Renal cortex interstitium (tissue), 15 donors: ENCODE measurements at places on chromosomes 7 and 10. TPM values are rescaled to one million over a fixed set of nuclear protein-coding genes. Genes with fewer than 3 reads are reported as not detected.

The STEAP4 gene
- 0.20 TPM for polyA plus RNA-seq

DNA sequence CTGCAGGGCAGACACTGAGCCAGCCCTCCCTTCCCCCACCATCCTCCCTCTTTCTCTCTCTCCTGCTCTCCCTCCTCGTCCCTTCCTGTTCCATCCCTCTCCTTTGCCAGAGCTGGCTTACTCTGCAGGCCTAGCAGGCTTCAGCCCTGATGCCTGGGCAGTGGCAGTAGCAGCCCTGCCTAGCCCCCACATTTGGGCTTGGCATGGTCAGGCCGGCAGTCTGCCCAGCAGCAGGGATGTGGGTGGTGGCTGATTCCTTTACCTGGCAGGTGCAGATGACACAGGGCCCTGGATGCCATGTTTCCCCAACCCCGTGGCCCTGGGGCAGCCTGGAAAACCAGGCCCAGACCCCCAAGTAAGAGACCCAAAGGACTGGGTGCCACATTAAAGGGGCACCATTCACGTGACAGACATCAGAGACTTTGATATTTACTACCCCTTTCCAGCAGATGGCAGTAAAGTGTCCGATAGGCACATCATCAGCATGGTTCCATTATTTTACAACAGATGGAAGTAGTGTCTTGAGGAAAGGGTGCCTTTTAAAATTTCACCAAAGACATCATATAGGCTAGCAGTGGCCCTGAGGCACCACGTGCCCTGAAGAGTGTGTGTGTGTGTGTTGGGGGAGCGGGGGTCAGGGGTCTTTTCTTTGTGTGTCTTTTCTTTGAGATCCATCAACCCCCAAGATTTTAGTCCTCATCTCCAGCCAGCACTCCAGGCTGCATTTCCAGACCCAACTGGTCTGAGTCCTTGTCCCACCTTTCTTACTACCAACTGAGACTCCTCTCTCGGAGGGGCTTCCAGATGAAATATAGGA lies 5.9 kb downstream of the KCP start:
- no peak for DNase-seq

DNA sequence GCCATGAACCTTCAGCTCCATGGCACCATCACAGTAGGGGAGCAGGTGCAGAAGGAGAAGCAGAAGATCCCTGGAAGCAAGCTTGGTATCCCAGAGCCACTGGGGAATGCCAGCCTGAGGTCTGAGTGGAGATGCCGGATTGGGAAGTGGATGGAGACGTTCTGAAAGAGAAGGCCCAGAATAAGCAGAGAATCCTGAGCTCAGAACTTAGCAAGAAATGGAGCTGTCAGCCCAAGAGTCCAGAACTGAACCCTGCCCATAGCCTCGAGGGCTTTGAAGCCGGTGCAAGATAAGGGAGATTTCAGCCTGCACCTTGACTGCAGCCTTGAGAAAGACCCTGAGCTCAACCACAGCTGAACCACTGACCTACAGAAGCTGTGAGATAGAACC lies 13.9 kb upstream of the GDF10 start:
- DNase-seq = no peak

DNA sequence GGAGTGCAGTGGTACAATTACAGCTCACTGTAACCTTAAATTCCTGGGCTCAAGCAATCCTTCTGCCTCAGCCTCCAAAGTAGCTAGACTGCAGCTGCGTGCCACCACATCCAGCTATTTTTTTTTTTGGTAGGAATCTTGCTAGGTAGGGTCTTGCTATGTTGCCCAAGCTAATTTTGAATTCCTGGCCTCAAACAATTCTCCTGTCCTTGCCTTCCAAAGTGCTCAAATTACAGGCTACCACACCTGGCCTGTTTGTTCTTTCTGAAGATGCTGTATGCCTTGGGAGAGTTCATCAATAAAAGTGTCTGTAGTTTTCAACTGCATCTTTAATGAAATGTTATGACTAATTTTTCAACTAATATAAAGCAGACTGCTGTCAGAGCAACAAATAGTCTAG lies 452 bp downstream of the SAMD9 start:
- no peak for DNase-seq
